ENCODE measurements at places on chromosomes 12 and 14.
A peak's percentile ranks its signal among the peaks of the same experiment; 100 is the strongest.

DNA sequence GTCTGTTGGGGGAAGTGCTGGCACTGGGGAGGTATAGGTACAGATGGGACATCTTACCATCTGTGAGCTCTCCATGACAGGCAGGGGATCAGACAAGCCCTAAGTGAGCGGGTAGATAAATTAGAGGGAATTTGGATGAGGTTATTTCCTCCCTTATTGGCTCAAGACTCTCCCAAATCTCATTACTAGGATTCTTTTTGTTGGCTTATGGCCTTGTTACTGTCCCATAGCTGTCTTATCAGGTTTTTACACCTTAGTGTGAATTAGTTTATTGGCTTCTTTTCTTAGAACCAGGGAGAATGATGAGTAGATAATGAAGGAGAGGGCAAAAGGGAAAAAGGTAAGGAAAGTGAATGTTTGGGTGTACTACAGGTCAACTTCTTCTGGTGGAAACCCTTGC lies 191.1 kb upstream of the PRICKLE1 start:
- no peak for DNase-seq

DNA sequence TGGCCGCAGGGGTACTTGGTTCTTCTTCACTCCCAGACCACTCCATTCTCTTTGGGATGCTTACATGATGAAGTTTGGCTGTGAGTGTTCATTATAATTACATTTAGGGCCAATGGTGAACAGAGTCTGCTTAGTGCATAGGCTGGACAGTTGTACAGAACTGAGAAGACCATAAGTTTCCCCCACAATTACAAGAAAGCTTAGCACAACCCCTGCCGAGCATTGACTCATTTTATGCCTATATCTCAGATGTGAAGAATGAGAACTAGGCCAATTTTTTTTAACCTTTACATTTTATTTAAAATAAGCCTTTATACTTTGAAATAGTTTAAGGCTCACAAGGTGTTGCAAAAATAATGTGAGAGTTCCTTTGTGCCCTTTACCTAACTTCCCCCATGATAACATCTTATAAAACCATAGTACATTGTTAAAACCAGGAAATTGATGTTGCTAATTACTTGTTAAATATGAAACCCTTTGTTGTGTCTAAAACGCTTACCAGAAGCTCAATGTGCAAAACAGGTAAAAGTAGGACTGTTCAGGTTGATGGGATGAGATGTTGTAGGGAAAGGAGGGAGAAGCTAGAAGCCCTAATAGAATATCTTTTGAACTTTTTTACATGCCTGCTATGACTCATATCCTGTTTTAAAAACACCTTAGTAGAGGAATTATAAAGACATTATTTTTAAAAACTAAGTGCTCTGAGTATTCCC lies 47.2 kb downstream of the ALDH1L2 start:
- DNase-seq, result no peak

DNA sequence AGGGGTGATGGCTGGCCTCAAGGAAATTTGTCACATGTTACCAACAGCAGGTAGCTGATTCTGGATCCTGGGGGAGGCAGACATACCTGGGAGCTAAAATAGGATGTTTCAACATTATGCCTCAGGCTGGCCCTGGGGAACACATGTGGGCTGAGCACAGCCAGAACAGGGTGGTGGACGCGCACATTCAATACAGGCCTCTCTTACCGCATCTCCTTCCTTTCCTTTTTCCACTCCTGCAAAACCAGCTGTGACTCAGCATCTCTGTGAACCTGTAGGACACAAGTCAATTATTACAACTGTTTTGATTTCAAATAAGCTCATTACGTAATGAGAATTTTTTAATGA lies 61.0 kb downstream of the NT5DC3 start:
- no peak for DNase-seq

DNA sequence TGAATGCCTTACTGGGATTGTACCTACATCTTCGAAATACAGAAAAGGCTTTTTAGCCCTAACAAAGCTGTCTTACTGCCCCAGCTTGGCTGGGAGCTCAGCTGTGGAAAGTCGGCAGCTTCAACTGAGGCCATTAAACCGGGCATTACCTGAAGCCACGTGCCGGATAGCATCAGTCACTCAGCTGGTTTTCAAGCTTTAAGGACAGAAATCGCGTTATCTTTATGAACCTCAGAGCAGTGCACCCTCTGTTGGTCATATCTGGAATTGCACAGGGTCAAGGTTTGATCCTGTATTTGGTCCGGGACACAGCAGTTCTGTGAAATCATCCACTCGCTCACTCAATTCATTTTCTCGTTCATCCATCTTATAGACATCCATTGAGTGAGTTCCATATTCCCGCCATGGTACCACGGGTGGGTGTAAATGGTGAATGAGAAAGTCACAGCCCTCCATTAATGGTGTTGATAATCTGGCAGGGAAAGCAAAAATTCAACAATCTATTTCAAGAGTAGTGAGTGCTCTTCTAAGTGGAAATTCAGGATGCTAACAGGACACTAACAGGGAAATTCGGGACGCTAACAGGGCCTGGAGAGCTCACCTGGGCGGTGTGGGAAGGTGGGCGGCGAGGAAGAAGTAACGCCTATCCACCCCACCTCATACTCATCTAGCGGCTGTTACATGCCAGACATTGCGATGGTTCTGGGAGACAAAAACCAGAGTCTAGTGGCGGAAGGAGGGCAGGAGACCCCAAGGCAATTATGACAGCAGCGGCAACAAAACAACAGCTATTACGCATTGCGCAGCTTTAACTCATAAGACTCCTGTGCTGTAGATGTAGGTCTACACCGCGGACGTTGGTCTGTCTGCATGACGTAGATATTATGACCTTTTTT lies 60.6 kb upstream of the TCL1A start:
- peak; percentile 33 for DNase-seq

DNA sequence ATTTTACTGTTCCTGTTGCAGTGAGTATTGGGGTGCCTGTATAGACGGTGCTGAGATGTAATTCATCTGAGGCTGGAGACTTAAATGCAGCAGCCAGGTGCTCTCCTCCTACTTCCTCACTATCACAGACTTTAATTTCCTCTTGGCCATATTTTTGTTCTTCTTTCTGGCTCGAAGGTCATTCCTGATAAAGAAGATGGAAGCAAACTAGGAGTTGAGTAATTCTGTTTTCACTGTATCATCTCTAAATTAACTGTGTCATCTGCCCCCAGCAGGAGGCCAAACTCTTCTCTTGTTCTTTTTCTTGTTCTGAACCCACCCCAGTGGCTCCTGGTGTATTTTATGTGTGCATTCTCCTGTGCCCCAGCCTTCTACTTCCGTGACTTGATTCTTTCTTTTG lies 141.7 kb upstream of the ARHGAP5 start:
- no peak for DNase-seq

DNA sequence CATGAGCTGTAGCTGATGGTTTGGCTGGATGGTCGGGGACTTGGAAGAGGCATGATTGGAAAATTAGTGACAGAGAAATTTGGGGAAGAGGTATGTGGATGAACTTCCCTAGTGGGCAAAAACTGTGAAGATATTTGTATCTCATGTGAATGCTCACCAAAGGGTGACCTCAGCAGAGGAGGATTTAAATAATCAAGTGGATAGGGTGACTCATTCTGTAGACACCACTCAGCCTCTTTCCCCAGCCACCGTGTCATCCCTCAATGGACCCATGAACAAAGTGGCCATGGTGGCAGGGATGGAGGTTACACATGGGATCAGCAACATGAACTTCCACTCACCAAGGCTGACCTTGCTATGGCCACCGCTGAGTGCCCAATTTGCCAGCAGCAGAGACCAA lies 60.8 kb upstream of the KRAS start:
- DNase-seq, result no peak

DNA sequence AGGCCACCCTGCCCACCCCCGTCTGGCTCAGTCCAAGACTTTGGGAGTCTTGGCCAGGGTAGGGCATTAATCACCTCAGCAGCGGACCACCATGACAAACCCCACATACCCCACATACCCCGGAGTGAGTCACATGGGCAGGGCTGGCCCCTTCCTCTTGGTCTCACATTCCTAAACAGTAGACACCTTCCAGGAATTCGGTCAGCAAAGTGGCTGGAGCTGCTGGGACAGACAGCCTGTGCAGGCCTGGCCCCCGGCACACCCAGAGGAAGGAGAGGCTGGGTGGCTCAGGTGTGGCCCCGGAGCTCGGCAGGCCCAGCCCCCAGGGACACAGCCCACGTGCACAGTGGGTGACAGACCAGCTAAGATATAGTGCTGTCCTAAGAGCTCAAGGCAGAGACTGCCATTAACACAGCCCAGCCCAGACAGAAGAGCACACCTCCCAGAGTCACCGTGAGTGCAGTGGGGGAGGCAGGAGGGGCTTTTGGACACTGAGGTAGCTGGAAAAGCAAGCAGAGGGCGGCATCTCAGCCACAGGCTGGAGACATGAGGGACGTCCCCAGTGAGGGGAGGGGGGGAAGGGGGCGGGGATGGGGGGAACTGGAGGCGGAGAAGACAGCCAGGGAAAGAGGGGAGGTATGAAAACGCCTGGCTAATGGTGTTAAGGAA lies 24.0 kb downstream of the CCDC85C start:
- DNase-seq, result no peak

GRCh38 chr12:113298861-113299545 lies 35.9 kb downstream of the SLC8B1 start:
- DNase-seq, result peak; percentile 22

GRCh38 chr12:53552361-53553327 lies 45.4 kb upstream of the NPFF start:
- no peak for DNase-seq

GRCh38 chr14:103501041-103501870 lies 21.4 kb downstream of the CKB start:
- DNase-seq, result no peak

- DNase-seq, result no peak
These were observed 8.9 kb downstream of the BICD1 start for GRCh38 chr12:32115404-32116104.

GRCh38 chr12:71935594-71935993 lies 3.1 kb upstream of the TPH2 start:
- DNase-seq, result no peak

GRCh38 chr14:89107626-89108025 lies 283.2 kb downstream of the TTC8 start:
- peak; percentile 79 for DNase-seq

- DNase-seq, result no peak
These were observed 388.5 kb downstream of the PAWR start for GRCh38 chr12:79302162-79302814.

- peak; percentile 68 for DNase-seq
These were observed 28.5 kb downstream of the FOS start for GRCh38 chr14:75306927-75307699.

All from DMS79 treated with DMSO at 0.1 percent for 48 hours (cell line).